ENCODE measurements at places on chromosomes 5 and 9.

DNA sequence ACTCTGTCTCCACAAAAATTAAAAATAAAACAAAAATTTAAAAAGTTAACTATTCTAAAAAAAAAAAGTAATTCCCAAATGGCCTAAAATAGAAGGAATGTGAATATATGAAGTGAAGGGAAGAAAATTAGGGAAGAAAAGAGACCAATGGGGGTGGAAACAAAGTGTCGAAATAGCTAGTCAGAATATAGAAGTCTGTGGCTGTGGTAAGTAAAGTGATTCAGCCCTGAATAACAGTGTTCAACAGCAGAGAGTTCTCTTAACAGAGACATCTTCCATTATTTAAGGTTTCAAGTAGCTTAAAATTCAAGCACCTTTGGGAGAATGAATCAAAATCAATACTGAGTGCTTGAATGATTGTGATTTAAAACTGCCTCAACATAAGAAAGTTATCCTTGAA, 51.7 kb downstream of the LPAR1 start:
- no peak for DNase-seq

DNA sequence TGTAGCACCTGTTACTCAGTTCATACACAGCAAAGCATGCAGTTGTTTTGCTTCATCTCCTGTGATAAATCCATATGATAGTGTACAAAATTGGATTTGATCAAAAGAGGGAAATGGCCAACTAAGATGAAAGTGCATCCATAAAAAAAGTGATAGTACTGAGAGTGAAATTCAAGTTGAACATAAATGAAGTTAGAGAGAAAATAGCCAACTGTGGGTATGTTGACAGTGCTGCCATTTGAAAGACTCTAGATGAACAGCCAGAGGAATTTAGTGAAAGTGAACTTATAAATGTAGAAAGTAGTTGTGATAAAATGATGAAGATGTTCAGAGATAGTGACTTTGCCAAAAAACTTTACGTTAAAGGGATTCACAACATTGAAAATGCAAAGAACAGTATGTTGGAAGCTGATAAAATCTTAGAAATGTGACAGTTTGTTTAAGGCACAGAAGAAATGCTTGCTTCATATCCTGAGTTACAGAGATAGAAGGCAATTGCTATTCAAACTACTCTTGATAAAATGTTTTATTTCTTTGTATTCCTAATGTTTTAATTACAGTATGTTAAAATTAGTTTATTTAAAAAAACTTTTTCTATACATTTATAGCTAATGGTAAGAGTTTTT, 119.7 kb downstream of the DMXL1 start:
- DNase-seq, result no peak

- DNase-seq, result no peak
Measured at GRCh38 chr5:32170303-32171151, 3.6 kb downstream of the GOLPH3 start.

DNA sequence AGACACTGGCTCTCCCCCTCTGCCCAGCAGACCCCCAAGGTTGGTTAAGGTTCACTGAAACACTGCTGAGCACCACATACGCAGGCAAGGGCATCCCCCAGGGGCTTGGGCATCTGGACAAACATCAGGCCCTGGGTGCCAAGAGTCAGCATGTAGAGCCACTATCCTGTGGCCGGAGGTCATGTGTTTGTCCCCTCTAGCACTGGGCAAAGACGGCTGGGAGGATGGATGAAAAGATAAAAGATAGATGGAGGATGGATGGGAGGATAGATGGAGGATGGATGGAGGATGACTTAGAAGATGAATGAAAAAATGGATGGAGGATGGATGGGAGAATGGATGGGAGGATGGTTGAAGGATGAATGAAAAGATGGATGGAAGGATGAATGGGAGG, 216.8 kb upstream of the IER5L start:
- no peak for DNase-seq

- no peak for DNase-seq
Measured at GRCh38 chr9:12882430-12882829, 107.6 kb downstream of the LURAP1L start.

DNA sequence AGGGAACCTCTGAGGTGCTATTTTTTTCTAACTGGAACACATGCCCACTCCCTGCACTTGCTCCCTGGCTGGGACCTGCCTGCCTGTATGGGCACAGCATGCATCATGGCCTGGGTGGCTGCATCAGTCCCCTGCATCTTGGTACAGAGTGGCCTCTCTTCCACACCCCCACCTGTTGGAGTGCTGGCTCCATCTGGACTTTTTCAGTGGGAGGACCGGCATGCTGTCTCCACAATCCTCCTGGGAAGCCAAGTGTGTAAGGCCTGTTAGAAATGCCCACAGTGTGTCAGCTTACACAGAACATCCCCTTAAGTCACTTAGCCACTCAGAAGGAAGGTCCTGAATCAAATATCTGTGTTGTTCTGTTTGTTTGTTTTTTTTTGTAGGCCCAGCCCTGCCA, 102.9 kb downstream of the MARCHF3 start:
- DNase-seq, result no peak

DNA sequence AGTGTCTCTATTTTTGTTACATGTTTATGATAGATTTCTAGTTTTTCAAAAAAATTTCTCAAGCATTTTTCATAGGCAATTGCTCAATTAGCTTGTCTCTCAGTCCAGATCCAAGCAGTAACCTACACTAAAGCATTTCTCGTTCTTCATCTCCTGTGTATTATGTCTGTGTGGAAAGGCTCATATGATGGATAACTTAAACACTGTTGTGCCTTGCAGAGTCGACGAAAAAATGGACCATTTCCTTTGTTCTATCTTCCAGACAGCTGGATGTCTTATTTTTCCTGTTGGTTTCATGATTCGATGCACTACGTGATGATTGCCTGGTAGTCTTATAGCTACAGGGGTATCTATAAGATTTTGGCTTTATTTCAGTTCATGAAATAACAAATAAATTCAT, 347.8 kb downstream of the TRPM3 start:
- no peak for DNase-seq

DNA sequence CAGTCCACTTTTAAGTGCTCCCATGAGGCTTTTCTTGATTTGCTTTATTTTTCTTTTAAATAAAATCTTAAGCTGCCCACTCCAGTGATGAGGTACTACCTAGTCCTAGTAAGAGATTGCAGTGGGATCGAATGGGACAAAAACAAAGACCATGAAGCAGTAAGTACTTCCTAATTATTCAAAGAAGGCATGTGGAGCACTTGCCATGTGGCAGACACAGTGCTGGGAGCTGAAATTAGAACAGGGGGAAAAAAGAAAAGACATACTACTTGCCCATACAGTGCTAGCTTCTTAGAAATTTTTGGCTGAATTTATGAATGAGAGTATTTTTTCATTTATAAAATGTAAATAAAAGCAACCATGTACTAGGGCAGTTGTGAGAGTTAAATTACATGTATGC, 239.9 kb upstream of the TNC start:
- no peak for DNase-seq
